ENCODE measurements at places on chromosomes 7 and 10.

- H3K27me3 ChIP-seq: peaks cover 3% of the 10 kb centered on the region
- H3K36me3 ChIP-seq: no peaks in the 10 kb centered on the region
- H3K4me3 ChIP-seq: no peak overlapping the region
- H3K27ac ChIP-seq: no peak overlapping the region
- no peak for DNase-seq
These were observed 69.3 kb downstream of the CSTF2T start for GRCh38 chr10:51629934-51630639.

- no peaks in the 10 kb centered on the region for H3K4me1 ChIP-seq
- no peak for DNase-seq
- H3K27ac ChIP-seq: no peak overlapping the region
- no peak overlapping the region for H3K4me3 ChIP-seq
- no peaks in the 10 kb centered on the region for H3K27me3 ChIP-seq
- H3K36me3 ChIP-seq: no peaks in the 10 kb centered on the region
These were observed 122.1 kb downstream of the GRID1 start for GRCh38 chr10:86244297-86245014.

DNA sequence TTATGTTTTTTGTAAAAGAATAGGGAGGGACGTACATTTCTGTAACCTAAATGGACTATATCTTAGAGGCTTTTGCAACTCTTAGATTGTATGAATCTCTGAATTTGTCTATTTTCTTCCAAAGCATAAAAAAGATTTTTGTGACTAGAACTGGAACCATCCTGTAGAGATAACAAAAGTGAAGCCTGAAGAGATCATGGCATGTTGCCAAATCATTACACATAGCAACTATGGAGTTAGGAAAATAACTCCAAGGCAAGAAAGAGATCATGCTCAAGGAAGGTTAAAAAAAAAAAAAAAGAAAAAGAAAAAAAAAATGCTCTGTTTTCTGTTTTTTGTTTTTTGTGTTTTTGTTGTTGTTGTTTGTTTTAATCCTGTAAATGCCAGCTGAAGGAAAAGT, 567.7 kb upstream of the ZWINT start:
- H3K36me3 ChIP-seq: no peaks in the 10 kb centered on the region
- H3K4me1 ChIP-seq: no peaks in the 10 kb centered on the region
- no peak overlapping the region for H3K4me3 ChIP-seq
- no peak for DNase-seq
- H3K27me3 ChIP-seq: no peaks in the 10 kb centered on the region

GRCh38 chr7:151178236-151178635, 8.8 kb downstream of the ASB10 start:
- DNase-seq: no peak
- H3K4me3 ChIP-seq: no peak overlapping the region
- peaks cover 16% of the 10 kb centered on the region for H3K27me3 ChIP-seq
- no peak overlapping the region for H3K27ac ChIP-seq
- no peaks in the 10 kb centered on the region for H3K36me3 ChIP-seq
- no peaks in the 10 kb centered on the region for H3K4me1 ChIP-seq

DNA sequence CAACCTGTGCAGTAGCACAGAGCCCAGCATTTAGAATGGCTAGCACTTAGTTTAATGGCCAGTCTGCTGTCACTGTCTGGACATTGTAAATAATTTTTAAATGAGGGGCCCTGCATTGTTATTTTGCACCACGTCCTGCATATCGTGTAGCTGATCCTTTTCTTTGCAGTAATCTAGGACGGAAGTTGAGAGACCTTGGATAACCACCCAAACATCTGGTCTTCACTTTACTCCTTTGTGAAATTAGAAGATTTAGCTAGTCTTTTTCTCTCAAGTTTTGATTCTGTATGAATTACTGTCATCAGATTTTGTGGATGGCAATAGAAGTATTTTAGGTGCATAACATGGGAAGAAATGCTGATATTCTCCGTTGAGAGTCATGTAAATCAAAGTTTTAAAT, 1.9 kb downstream of the MIOS start:
- H3K4me1 ChIP-seq: peaks cover 35% of the 10 kb centered on the region
- H3K27me3 ChIP-seq: no peaks in the 10 kb centered on the region
- peak overlapping the region; percentile 80 for H3K27ac ChIP-seq
- H3K36me3 ChIP-seq: no peaks in the 10 kb centered on the region
- DNase-seq: no peak
- peak overlapping the region; percentile 76 for H3K4me3 ChIP-seq

DNA sequence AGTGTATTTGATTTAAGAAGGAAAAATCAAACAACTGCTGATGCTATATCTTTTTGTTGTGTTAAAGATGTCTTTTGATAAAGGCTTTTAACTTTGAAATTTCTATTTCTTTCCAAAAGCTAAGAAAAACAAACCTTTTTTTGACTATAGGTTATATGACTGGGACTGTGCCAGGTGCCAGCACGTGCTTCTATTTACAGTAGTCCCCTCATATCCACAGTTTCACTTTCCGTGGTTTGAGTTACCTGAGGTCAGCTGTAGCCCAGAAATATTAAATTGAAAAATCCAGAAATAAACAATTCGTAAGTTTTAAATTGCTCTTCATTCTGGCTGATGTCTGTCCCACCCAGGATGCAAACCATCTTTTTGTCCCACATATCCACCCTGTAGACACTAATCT, 104.3 kb downstream of the BBS9 start:
- H3K27me3 ChIP-seq: no peaks in the 10 kb centered on the region
- H3K27ac ChIP-seq: no peak overlapping the region
- peaks cover 9% of the 10 kb centered on the region for H3K36me3 ChIP-seq

GRCh38 chr7:128322040-128322643, 21.6 kb downstream of the RBM28 start:
- peaks cover 46% of the 10 kb centered on the region for H3K4me1 ChIP-seq
- peak overlapping the region; percentile 49 for H3K4me3 ChIP-seq
- H3K27ac ChIP-seq: peak overlapping the region; percentile 23
- H3K27me3 ChIP-seq: no peaks in the 10 kb centered on the region

- peaks cover 20% of the 10 kb centered on the region for H3K27me3 ChIP-seq
- no peak for DNase-seq
These were observed 6.8 kb upstream of the AMPH start for GRCh38 chr7:38637957-38638356.

GRCh38 chr10:12062754-12063482, 5.8 kb upstream of the DHTKD1 start:
- no peak for DNase-seq
- no peaks in the 10 kb centered on the region for H3K4me1 ChIP-seq
- no peaks in the 10 kb centered on the region for H3K27me3 ChIP-seq

DNA sequence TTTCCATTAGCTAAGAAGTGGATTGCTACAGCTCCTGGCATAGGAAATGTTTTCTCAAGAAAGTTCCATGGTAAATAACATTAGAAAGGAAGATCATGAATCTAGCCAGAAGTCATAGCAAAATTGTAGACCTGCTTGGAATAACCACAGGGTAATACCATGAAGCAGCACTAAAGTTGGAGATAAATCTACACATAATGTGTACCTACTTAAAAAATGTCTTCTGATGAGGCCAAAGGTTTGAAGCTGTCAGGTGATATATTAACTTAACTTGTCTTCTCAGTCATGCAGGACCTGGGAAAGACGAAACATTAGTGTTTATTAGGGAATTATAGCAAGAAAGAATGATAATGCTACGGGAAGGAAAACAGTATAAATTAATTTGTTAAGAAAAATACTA, 6.3 kb downstream of the CISD1 start:
- no peaks in the 10 kb centered on the region for H3K36me3 ChIP-seq
- H3K4me1 ChIP-seq: peaks cover 9% of the 10 kb centered on the region
- no peak overlapping the region for H3K4me3 ChIP-seq
- no peak for DNase-seq
- H3K27ac ChIP-seq: no peak overlapping the region
- H3K27me3 ChIP-seq: no peaks in the 10 kb centered on the region

DNA sequence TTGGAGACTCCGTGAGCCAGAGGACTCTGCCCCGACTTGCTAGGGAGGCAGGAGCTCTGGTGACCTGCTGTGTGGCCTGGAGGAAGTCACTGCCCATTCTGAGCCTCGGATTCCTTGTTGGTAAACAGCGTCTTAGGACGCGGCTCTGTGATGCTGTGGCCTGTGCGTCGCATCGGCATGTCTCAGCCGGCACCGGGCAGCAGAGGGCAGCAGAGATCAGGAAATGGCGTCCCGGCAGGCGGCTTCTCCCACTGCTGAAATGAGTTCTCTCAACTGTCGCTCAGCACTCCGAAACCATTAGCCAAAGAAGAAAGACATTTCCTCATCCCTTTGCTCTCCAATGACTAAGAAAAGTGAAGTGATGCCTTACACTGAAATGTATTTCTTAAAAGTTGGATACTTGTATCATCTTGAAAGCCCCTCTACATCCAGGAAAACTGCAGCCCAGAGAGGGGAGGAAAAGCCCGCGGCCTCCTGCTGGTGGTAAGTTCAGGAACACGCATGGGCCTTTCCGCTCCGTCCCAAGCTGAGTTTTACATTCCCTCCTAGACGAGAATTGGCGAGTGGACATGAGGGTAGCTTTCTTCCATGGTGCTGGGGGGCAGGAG, 91.7 kb downstream of the WDR11 start:
- H3K4me3 ChIP-seq: peak overlapping the region; percentile 24
- peaks cover 7% of the 10 kb centered on the region for H3K4me1 ChIP-seq
- H3K27ac ChIP-seq: peak overlapping the region; percentile 41
- no peaks in the 10 kb centered on the region for H3K36me3 ChIP-seq
- DNase-seq: peak; percentile 45

- no peak overlapping the region for H3K4me3 ChIP-seq
- H3K27ac ChIP-seq: no peak overlapping the region
- no peaks in the 10 kb centered on the region for H3K27me3 ChIP-seq
- DNase-seq: no peak
- H3K36me3 ChIP-seq: peaks cover 51% of the 10 kb centered on the region
These were observed 20.5 kb downstream of the TRIM4 start for GRCh38 chr7:99898836-99899235.

DNA sequence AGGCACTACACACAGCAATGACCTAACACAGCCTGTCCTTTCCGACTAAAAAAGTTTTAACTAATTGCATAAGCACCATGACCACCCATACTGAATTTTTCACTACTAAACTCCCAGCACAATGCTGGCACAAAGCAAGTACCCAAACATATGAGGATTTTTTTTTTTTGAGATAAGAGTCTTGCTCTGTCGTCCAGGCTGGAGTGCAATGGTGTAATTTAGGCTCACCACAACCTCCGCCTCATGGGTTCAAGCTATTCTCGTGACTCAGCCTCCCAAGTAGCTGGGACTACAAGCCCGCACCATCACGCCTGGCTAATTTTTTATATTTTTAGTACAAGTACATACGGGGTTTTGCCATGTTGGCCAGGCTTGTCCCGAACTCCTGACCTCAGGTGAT, 5.1 kb downstream of the UBE2H start:
- peaks cover 37% of the 10 kb centered on the region for H3K36me3 ChIP-seq
- peaks cover under 1% of the 10 kb centered on the region for H3K27me3 ChIP-seq
- no peak for DNase-seq
- H3K4me3 ChIP-seq: peak overlapping the region; percentile 18
- peaks cover 3% of the 10 kb centered on the region for H3K4me1 ChIP-seq

DNA sequence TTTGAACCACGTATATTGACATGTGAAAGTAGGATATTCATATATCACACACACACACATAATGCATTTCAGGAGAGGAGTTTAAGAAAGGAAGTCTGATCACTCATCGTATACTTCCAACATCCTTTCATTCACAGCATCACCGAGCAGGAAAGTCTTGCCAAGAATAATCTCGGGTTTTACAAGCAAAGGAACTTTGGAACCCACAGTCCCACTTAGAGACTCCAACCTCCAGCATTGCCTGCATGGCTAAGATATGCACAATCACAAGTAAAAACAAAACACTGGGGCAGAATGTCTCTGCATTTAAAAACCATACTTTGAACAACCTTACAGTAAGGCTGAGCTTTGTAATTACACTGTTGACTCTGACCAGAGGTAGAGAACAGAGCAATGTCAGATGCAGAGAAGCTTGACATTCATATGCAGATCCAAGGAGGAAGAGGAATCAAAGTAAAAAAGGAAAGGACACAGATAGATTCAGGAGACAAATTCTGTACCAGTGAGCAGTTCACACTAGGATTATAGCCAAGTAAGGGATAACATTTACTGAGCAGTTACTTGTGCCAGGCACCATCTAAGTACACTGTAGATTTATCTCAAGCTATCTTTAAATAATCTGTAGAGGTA, 14.8 kb downstream of the THSD7A start:
- H3K27me3 ChIP-seq: no peaks in the 10 kb centered on the region
- H3K4me3 ChIP-seq: no peak overlapping the region
- no peaks in the 10 kb centered on the region for H3K4me1 ChIP-seq
- no peak for DNase-seq
- H3K27ac ChIP-seq: no peak overlapping the region
- H3K36me3 ChIP-seq: no peaks in the 10 kb centered on the region
